ENCODE measurements at places on chromosomes 3 and 15.

DNA sequence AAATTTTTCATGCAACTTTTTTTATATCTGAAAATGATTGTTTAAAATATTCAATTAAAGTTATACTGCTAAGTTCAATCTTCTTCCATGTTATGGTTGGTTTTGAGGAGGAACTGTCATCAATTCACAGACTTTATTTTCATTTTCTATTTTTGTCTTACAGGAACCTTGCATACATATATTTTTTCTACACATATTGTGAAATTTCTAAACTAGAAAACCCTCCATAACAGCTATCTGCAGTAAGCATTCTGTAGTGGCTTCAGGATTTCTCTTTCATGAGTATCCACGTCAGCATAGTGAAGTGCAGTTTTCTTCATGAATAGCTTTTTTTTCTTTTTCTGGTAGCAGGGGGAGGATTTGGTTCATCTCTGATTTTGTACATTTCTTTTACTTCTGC lies 48.2 kb downstream of the ATR start:
- no peak for DNase-seq

DNA sequence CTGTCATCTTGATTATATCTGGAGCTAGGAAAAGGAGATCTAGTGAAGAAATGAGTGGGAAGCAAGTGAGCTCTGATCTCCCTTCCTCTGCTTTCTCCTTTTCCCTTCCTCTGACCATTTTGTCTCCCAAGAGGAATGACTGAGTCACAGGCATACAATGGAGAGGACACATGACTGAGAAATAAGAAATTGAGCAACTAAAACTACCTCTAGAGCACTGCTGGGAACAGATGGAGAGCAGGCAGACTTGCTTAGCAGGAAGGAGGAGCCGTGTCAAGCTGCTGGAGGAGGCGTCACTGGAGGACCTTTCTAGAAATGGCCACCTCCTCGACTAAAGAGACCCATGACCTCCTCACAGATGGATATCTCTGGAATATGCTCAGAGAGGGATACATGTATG lies 66.9 kb upstream of the MYO5C start:
- no peak for DNase-seq

- no peak for DNase-seq
Measured at GRCh38 chr3:196175116-196175625, 36.0 kb downstream of the ZDHHC19 start.

DNA sequence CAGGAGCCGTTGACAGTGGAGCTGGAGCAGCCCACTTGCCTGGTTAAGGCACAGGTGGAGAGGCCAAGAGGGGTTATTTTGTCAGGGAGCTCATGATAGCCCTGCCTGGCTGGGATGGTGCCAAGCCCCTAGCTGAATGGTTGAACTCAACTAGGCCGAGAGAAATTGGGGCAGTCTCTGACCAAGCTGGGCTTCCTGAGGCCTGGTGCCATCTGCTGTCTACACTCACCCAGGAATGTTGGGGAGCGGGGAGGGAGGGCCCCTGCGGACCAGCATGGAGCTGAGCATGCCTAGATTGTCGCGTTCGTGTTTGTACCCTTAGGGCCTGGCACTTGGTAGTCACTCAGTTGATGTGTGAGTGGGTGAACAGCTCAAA lies 1.2 kb downstream of the BRPF1 start:
- DNase-seq: no peak

- DNase-seq: no peak
Measured at GRCh38 chr3:118180853-118181252, 853.8 kb downstream of the IGSF11 start.

GRCh38 chr15:84979651-84980050 lies 2.0 kb upstream of the PDE8A start:
- DNase-seq: no peak

GRCh38 chr3:43766672-43767465 lies 76.1 kb downstream of the ABHD5 start:
- DNase-seq: no peak

DNA sequence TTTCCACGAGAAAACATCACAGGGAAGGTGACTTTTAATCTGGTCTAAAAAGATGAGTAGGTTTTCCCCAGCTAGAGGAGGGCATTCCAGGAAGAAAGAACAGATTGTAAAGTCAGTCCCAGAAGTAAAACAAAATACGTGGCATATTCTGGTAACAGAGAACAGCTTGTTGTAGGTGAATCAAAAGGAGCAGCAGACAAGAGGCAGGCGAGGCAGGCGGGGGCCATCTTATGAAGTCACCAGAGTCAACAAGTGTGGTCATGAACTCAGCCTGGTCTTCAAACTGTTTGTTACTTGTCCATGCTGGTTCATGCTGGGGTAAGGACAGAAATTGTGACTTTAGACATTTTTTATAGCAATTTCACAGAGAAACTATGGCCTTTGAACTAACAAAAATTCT lies 4.0 kb upstream of the POPDC2 start:
- DNase-seq: no peak

DNA sequence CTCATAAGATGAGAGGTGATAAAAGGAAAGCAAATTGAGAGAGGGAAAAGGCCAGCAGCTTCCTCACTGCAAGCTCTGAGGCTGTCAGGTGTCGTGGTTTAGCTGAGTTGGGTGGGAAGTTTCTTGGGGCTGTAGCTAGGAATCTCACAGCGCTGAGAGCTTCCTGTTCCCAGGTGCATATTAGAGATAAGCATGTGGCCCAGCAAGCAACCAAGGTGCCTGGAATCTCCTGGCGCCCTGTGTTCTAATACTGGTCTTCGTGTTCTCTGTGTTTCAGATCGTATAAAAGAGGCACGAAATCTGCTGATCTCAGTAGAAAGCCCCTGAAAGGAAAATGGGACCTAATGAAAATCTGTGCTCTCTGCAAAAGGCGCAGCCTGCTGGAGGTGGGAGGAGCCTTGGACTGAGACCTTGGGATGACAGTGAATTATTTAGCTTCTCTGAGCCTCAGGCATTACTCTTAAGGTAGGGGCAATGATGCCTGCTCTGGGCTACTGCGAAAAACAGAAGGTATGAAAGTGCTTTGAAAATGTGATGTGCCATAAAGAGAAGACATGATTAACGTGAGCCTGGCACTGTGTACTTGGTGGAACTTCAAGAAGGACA lies 499.9 kb downstream of the TBL1XR1 start:
- no peak for DNase-seq

GRCh38 chr15:67146875-67147381 lies 81.5 kb downstream of the SMAD3 start:
- DNase-seq: no peak

GRCh38 chr3:151281671-151282324 lies 3.5 kb upstream of the P2RY14 start:
- DNase-seq: no peak

GRCh38 chr15:62770752-62771151 lies 271.8 kb upstream of the TPM1 start:
- DNase-seq: no peak

DNA sequence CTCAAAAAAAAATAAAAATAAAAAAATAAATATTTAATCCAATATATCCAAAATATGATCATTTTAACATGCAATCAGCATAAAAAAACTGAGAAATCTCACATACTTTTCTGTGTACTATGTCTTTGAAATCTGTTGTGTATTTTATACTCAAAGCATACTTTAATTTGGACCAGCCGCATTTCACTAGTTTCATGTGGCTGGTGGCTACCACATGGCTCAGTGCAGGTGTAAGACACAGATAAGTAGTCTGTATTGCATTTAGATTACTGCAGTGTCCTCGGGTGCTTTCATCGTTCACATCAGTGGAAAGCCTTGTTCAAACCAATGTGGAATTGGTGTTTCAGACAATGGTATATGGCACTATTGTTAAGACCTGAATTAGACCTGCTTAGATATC lies 11.0 kb downstream of the CRTC3 start:
- no peak for DNase-seq

GRCh38 chr3:59418836-59419235 lies 369.0 kb upstream of the CFAP20DC start:
- DNase-seq: no peak

- DNase-seq: no peak
Measured at GRCh38 chr15:76381366-76381765, 44.8 kb downstream of the ISL2 start.

DNA sequence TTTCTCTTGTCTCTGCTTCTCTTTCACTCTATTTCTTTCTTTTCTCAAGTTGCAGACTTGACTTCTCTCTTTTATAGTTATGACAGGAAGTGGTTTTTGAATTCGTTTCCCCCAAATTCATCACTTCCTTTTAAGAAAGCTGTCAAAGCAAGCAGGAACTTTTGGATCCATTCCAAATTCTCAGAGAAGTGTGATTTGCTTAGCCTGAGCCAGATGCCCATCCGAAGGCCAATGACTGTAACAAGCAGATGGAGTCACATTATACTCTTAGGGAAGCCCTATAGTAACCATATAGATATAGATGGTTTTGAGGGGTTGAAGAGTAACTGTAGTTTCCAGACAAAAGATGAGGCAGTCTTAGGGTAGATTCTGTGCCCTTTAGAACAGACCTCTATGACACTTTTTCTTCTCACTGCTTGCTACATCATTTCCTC lies 592.0 kb upstream of the KCNMB2 start:
- no peak for DNase-seq

DNA sequence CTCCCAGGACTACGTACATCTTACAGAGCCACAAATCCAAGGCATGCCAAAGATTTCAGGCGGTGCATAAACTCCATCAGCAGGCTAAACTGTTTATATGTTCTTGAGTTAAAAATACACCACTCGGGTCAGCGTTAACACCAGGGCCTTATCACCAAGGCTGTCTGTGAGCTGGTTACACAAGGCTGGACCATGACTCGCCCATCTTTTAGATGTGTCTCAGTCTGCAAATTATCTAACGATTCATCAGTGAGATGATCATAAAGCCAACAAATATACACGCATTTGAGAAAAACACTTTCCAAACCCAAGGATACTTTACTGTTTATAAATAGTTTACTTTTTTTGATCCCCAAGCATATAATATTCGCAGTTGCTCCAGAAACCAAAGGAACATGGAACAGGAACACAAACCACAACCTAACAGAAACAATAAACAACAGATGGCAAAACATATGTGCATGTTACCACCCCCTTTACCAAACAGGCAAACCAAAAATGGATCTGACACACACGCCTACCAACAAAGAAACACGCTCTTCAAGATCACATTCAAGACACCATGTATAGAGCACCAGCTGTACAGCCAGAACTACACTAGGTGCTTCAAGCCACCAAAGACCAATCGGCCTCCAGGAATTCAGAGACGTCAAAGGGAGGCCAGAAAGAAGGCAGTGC lies 15.4 kb downstream of the LRIG1 start:
- no peak for DNase-seq

DNA sequence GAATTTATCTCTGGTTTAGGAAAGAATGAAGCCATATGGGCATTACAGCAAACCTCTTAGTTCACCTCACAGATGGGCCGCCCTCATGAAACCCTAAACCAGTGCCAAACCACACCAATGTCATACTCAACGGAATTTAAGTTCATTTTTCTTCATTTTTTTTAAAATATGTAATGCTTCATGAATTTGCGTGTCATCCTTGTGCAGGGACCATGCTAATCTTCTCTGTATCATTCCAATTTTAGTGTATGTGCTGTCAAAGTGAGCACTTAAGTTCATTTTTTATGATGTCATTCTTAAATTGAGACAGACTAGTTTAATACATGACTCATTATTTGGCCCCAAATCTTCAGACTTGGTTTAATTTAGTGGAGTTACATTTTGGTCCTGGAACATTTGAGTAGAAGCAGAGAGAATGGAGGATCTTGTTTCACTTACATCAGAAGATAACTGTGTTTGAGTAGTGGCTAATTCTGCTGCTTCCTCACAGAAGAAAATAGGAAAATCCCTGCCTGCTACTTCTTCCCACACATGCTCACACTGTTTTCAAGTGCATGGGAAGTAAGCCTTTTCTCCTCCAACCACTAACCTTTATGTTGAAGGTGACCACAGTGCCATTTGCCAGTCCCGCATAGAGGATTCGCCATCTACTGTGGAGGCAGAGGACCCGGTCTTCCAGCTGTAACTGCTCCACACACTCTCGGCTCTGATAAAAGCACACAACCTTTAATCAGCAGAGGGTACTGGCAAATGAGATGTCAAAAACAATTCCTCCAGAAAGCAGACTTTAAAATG lies 63.3 kb downstream of the ZNF106 start:
- DNase-seq: no peak

- no peak for DNase-seq
Measured at GRCh38 chr3:22792533-22792932, 410.6 kb upstream of the UBE2E2 start.

DNA sequence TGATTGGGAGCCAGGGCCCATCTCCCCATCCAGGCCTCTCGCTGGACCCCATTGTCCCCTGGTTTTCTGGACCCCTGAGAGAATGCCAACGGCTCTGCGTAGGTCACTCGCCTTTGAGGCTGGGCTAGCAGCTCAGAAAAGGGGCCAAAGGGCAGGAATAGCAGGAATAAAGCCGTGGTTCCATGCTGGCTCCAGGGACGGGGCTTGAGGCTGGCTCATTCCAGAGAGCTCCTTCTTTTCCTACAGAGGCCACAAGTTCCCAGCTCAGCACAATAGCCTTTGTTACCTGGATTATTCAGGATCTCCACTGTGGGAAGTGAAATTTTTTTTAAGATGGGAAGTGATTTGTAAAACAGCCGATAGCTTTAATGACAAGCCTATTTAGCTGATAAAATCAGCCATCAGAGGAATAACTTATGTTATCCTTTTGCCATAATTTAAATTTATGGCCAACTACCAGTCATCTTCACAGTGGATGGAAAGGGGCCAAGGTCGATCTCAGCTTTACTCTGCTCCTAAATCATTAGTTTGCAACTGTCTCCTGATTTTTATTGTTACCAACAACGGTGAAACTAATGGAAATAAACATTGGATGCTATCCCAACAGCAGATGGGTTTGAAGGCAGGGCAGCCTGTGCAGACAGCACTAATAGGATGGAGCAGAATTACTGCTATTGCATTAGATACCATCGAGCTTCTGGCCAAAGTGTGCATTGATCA lies 124.3 kb downstream of the TMEM266 start:
- DNase-seq: no peak

GRCh38 chr3:100966049-100966491 lies 27.2 kb downstream of the ABI3BP start:
- DNase-seq: no peak

DNA sequence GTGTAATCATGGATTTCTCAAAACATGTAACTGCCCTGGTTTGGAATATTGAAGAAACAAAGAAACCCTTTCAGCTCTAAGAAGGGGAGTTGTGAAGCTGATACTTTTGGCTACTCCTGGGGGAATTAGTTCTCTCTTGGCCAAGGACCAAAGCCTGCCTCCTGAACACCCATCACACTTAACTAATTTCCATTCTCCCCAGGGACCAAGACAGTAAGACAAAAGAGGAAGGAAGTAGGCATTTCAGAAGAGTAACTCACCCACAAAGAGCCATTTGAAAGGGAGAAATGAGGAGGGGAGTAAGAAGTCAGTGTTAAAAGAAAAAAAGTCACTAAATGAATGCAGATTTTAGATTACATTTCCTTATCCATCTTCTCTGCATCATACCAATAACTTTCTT lies 328.0 kb upstream of the SOX2 start:
- DNase-seq: no peak

- no peak for DNase-seq
Measured at GRCh38 chr3:52298149-52299098, 10.8 kb downstream of the GLYCTK start.

DNA sequence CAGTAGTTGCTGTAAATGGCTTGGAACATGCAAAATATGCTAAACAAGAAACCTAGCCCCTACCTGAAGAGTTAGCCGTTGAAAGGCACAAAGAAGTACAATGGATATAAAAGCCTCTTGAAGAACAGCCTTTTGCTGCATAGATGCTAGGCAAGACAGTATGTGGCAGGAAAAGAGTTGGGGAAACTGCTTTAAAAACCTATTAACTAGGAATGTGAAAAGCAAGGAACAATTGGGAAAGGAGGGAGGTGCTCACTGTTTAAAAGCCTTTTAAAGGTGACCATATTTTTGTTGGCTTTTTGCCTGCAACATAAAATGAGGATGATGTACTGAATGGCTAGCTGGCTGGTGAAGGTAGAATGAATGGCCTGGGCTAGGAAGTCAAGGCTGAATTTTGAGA lies 24.5 kb upstream of the SOX2 start:
- DNase-seq: no peak
